ENCODE measurements at places on chromosomes 12 and 14.

- H3K4me3 ChIP-seq = no peak overlapping the region
- peak; percentile 60 for DNase-seq
- no peaks in the 10 kb centered on the region for H3K27me3 ChIP-seq
- no peaks in the 10 kb centered on the region for H3K4me1 ChIP-seq
Measured at GRCh38 chr14:81211844-81212243, 8.9 kb downstream of the GTF2A1 start.

DNA sequence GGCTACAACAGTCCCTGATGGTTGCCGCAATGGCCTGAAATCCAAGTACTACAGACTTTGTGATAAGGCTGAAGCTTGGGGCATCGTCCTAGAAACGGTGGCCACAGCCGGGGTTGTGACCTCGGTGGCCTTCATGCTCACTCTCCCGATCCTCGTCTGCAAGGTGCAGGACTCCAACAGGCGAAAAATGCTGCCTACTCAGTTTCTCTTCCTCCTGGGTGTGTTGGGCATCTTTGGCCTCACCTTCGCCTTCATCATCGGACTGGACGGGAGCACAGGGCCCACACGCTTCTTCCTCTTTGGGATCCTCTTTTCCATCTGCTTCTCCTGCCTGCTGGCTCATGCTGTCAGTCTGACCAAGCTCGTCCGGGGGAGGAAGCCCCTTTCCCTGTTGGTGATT lies 16.9 kb downstream of the GPRC5A start:
- DNase-seq = no peak
- H3K4me3 ChIP-seq = no peak overlapping the region
- H3K27me3 ChIP-seq = no peaks in the 10 kb centered on the region
- H3K27ac ChIP-seq = no peak overlapping the region
- H3K4me1 ChIP-seq = peaks cover 6% of the 10 kb centered on the region

- H3K27me3 ChIP-seq = no peaks in the 10 kb centered on the region
- H3K4me1 ChIP-seq = peaks cover 33% of the 10 kb centered on the region
- H3K27ac ChIP-seq = peak overlapping the region; percentile 95
- peak overlapping the region; percentile 53 for H3K4me3 ChIP-seq
- peak; percentile 90 for DNase-seq
- H3K36me3 ChIP-seq = no peaks in the 10 kb centered on the region
Measured at GRCh38 chr12:92971859-92972524, 42.9 kb upstream of the EEA1 start.

GRCh38 chr14:91934554-91935285 lies 12.8 kb downstream of the FBLN5 start:
- peaks cover 38% of the 10 kb centered on the region for H3K36me3 ChIP-seq
- DNase-seq = no peak
- H3K27me3 ChIP-seq = no peaks in the 10 kb centered on the region
- no peak overlapping the region for H3K27ac ChIP-seq
- H3K4me1 ChIP-seq = peaks cover 7% of the 10 kb centered on the region

DNA sequence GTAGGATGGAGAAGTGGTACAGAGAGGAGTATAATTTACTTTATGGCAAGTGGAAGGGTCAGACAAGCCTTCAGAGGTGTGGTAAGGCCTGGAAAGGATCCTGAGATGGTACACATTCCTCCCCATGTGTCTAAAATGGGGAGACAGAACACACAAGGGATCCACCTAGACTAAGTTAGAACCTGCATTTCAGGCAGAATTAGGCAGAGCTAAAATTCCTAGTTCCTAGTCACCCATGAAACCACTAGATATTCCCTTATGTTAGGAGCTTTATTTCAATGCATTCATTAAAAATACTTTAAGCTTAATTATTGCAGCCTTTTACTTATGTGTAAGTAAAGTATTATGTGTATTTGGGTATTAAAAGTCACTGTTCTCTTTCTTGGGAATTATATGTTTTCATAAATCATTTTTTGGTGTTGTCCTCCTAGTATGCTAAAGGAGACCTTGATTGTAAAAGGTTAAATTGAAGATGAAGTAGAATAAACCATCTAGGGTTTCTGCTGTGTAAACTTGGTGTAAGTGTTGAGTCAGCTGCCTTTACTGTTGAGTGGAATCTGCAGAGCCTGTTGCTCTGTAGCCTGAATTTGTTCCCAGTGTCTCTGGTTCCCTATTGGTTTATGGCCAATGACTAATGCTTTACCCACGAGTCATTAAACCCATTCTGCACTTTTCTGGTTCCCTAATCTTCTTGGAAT lies 423.2 kb downstream of the ATP23 start:
- no peaks in the 10 kb centered on the region for H3K36me3 ChIP-seq
- peak; percentile 98 for DNase-seq
- H3K4me1 ChIP-seq = peaks cover 49% of the 10 kb centered on the region
- H3K27ac ChIP-seq = peak overlapping the region; percentile 78

GRCh38 chr12:4421590-4422031 lies 24.0 kb downstream of the FGF6 start:
- peak; percentile 54 for DNase-seq
- no peak overlapping the region for H3K27ac ChIP-seq
- no peaks in the 10 kb centered on the region for H3K4me1 ChIP-seq
- no peaks in the 10 kb centered on the region for H3K36me3 ChIP-seq

- H3K27me3 ChIP-seq = no peaks in the 10 kb centered on the region
- H3K4me1 ChIP-seq = no peaks in the 10 kb centered on the region
- H3K36me3 ChIP-seq = no peaks in the 10 kb centered on the region
- no peak for DNase-seq
- H3K4me3 ChIP-seq = no peak overlapping the region
- no peak overlapping the region for H3K27ac ChIP-seq
Measured at GRCh38 chr12:39406262-39406661, 36.7 kb downstream of the KIF21A start.

All from GM23248 (cell line).